ENCODE measurements at places on chromosomes 2 and 18.

DNA sequence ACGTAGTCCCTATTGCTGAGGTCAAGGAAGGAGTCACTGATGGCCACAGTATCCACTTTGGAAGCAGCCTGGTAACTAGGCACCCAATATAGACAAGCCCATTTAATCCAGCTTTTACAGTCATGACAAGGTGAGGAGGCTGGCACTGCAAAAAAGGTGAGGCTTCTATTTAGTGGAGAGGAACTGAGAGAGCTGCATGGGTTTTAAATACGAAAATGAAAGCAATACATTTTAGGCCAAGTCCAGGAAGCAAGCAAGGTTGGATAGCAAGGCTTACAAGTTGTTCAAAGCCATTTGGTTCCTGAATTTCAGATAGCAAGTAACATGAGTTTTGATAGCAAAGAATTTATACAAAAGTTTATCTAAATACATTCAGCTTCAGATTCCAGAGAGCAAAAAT, 80.4 kb downstream of the SGPP2 start:
- no peak for DNase-seq

DNA sequence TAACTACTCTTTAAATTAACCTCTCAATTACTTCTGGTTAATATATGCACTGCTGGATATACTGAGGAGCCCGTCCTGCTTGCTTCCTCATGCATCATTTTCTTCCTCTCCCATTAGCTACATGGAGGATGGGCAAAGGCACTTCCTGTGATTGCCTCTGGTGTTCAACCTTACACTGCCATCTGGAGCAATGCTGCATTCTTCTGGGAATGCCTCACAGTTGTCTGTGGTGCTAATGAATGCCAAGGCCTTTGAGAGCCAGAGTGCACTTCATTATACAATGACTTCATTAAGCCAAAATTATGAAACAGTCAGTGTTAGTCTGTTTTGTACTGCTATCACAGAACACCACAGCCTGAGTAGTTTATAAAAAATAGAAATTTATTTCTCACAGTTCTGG, 134.8 kb upstream of the DOCK10 start:
- DNase-seq = no peak

DNA sequence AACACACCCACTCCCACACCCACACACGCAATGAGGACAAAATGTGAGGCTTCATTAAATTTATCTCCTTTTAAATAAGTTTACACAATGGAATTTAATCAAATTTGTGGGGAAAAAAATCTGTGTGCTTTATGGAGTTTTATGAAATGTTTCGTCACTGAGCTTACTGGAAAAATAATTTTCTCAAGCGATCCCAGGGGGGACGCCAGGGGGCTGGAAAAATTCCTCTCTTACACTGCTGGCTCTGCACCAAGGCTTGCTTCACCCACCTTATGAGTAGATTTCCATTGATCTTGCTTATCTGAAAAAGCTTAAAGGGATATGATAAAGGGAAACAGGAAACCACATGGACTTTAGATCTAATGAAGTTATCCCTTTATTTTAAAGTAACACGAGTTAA, 95.5 kb downstream of the CABYR start:
- DNase-seq = no peak

DNA sequence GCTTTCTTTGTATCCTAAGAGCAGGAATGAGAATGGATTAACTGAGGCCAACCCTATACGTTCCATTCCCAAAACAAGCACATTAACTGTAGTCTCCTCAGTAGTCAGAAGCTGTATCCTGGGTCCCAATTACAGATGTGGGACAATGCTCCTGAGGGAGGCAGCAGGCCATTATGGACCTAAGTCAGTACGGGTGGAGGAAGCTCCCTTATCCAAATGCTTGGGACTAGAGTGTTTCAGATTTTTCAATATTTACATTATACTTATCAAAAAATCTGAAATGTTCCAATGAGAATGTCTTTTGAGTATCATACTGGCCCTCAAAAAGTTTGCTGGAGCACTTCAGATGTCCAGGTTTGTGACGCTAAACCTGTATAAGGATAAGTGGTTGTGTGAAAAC, 90.1 kb downstream of the PRELID3A start:
- DNase-seq = no peak

DNA sequence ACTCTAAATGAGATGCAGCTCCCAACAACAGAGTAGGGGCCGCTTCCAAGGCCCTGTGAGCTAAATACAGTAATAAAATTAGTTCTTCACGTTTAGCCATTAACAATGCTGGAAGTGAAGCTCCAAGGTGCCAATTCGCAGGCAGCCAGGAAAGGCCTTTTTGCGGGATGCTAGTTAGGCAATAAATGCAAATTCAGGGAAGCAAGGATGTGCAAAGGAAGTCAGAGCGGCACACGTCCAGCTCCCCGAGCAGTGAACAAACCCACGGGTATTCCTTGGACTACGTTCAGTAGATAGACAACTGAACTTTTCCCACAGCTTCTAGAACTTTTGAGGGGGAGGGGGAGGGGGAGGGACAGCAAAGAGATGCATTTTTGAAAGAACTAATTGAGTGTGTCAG, 6.9 kb downstream of the ZNF516 start:
- DNase-seq = no peak

GRCh38 chr2:1219901-1220573, 193.2 kb upstream of the TPO start:
- DNase-seq = no peak

- DNase-seq = no peak
These were observed 28.6 kb upstream of the CERS6 start for GRCh38 chr2:168427451-168427850.

- DNase-seq = no peak
These were observed 471.4 kb downstream of the CMPK2 start for GRCh38 chr2:6394276-6394675.

DNA sequence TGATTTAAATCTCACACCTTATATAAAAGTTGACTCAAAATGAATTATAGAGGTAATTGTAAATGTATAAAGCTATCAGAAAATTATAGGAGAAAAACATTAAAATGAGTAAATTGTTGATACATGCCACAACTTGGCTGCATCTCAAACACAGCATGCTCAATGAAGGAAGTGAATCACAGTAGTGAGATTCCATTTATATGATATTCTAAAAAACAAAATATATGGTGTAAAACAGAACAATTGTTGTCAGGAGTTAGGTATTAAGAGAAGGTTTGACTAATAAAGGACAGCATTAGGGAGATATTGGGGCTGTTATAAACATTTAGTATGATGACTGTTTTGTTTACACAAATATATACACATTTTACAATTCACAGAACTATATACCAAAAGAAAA, 356.6 kb upstream of the CELF4 start:
- no peak for DNase-seq

GRCh38 chr2:37809525-37809924, 115.6 kb upstream of the RMDN2 start:
- no peak for DNase-seq

DNA sequence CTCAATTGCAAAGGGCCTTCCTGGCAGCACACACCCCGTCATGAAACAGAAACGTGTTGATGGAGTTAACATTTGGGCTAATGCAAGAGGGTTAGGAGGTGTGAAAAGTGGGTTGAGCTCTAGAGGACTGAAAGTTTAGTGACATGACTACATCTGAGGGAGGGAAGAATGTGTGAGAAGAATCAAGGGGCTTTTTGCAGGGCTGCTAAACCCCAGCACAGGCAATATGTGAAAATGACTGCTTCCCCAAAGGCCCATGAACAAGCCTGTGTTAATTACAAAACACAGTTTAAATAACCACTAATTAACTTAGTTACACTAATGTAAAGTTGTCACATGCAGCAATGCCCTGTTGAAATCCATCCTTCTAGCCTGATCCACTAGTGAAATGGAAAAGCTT, 63.4 kb upstream of the PEX13 start:
- no peak for DNase-seq

- no peak for DNase-seq
These were observed 91.4 kb downstream of the MAPK4 start for GRCh38 chr18:50651334-50651733.

- DNase-seq = no peak
These were observed 56.0 kb downstream of the AGAP1 start for GRCh38 chr2:235549735-235550377.

- no peak for DNase-seq
These were observed 178.6 kb downstream of the SETBP1 start for GRCh38 chr18:44859263-44859662.

- DNase-seq = no peak
These were observed 261.5 kb downstream of the AFF3 start for GRCh38 chr2:99880964-99881294.

DNA sequence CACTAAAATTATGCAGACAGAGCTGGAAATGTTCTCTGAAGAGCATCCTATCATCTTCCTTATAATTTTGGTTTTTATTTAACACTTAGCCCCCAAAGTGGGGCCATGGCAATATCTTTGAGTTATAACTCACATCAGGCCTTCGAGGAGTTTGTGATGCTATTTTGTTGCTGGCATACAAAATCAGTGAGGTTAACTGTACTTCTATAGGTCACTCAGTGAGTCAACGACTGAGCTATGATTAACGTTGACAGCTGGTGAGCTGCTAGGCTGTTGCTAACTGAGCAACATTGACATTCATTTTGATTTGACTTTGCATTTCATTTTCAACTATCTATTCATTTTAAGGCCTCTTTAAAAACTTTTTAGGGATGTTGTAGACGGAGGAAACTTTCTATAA, 50.0 kb downstream of the GPD2 start:
- no peak for DNase-seq

- no peak for DNase-seq
These were observed 183.8 kb downstream of the DYSF start for GRCh38 chr2:71637168-71637567.

GRCh38 chr2:212022966-212023365, 515.6 kb downstream of the ERBB4 start:
- DNase-seq = no peak

DNA sequence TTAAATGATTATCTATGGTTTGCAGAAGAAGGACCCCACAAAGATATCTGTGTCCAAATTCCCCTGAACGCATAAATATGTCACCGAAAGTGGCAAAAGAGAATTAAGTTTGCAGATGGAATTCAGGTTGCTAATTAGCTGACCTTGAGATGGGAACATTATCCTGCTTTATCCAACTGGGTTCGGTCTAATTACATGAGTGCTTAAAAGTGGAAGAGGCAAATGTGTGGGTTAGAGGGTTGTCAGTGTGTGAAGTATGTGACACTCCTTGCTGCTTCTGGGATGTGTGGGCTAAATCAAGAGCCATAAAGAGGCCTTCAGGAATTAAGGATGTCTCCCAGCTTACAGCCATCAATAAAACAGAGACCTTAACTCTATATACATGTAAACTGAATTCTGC, 53.5 kb downstream of the CDH19 start:
- no peak for DNase-seq

DNA sequence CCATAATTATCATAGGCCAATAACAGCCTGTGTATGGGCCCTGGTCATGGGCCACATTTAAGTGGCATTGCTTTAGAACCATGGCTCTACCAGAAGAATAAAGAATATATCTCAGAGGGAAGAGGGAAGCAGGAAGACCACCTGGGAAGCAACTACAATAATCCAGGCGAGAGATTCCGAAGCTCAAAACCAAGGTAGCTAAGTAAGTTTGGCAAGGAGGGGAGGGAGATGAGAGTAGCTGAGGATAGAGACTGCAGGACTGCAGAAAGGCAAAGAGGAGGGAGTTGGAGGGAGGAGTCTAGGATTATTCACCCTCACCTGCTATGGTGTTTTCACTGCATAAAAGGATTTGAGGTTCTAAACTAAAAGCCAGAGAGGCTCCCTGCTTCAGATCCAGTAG, 293.5 kb downstream of the SETBP1 start:
- no peak for DNase-seq

DNA sequence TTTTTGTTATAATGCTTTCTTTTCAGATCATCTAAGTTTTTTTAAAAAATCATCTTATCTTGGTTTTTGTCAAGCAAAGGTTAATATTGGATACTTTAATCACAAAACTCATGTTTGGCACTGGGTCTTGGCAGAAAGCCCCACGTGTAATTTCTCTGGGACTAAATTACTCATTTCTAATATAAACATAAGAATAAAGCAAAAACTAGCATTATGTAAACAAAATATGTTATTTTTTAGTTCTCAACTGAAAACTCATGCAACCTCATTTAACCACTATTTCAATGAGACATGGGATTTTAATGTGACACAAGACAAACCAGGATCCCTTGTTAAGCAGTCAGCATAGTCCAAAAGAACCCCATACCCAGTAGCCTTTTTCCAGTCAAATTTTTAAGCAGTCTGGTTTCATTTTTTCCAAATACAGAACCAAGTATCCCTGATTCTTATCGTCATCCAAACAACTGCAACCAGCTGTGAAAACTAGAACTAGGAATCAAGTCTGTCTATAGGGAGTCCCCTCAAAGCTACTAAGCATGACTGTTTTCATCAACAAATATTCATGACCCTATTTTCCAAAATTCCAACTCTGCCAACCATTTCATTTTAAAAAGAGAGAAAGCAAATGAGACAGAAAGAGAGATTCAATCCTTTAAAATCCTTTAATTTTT, 27.1 kb downstream of the PID1 start:
- DNase-seq = no peak

DNA sequence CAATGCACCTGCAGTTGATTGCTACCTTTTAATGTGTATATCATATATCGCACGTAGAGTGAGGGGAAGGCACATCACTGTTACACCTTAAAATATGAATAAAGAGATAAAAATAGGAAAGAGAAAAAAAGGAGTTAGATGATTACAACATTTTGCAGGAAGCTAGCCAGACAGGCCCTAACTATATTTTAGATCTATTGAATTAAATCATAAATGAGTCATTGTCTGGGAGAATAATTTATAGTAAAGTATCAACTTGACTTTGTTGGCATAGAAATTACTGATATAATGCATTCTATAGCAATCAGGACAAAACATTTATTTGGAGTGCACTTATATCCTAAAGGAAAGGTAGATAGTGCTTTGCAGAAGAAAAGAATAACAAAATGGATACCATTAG, 384.9 kb upstream of the NXPH2 start:
- DNase-seq = no peak

DNA sequence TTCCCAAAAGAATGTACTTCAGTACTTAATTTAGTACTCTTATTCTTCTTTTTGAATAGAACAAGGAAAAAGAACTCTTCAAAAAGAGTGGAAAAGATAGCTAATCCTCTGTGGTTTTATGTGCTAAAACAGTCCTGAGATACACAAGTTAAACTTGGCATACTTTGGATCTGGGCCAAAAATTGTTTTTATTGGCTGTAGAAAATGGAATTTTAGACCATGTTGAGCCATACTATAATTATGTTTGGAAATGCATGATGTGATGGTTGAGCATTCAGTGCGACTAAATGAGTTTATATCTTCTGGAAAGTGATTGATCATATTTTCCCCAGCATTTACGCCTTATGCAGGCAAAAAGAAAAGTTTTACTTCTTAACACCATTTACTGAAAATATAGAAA, 18.0 kb upstream of the PDE1A start:
- no peak for DNase-seq

- no peak for DNase-seq
These were observed 2.7 kb downstream of the NCOA1 start for GRCh38 chr2:24493713-24494112.
